Panc1 (cell line): ENCODE measurements at places on chromosomes 4 and X. TPM values are rescaled to one million over a fixed set of nuclear protein-coding genes. Genes with fewer than 3 reads are reported as not detected.

DNA sequence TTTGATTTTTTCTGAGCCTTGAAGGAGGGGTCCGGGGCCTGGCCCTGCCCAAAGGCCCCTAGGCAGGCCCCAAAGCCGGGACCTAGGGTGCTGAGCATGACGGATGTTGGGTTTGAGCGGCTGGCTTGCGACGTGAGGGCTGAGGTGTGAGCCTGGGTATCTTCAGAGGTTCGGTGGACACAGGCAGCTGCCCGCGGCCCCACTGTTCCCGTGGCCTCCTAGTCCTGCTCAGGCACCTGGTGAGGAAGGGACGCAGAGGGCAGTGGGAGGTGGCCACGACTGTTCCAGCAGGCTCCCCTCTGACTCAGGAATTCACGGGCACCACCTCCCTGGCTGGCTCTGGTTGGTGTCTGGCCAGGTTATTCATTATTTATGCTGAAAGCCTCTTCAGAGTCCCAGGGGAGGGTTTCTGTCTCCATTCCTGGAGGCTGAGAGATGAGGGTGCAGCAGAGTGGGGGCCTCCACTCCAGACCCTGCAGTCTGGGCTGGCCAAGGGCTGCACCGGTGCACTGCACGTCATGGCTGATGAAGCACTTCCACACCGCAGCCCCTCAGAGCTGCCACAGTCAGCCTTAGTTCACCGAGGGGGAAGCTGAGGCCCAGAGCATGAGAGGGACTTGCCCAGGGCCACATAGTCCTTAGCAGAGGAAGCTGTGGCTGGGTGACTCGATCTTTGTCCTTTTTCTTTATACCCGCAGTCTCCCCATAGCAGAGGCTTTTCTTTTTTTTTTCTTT, 2.2 kb downstream of the MSANTD1 start:
- no peak for DNase-seq

GRCh38 chrX:13661735-13662288, 8.9 kb downstream of the TCEANC start:
- no peak for DNase-seq

GRCh38 chr4:66906314-66906713, 639.0 kb downstream of the CENPC start:
- no peak for DNase-seq

DNA sequence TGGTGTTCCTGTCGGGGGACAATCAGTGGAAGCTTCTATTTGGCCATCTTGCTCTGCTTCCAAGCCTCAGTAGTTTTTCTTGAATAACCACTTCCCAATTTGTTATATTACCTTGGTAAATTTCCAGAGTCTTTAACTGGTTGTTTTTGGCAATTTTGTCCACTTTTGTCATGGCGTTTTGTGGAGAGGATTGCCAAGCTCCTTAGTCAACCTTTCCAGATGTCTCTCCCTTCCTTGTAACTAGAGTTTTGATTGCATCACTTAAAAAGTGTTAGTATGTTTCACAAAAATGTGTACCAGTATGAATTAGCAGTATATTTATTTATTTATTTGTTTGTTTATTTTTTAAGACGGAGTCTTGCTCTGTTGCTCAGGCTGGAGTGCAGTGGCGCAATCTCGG, 15.8 kb upstream of the UXT start:
- DNase-seq = no peak

DNA sequence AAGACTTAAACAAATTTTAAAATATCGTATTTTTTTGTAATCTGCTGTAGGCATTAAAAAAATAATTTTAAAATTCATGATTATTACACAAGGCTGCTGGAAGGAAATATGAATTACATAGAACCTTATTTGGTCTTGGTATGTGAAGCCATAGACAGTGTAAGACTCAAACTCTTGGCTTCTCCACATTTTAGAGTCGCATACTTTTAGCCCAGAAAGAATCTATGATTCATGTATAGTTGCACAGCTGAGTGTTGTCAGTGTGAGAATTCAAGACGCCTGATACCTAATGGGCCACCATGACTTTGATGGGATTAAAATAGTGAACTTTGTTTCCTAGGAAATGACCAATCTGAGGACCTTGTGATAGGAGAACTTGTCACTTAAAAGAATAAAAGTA, 1.4 kb downstream of the INTU start:
- DNase-seq = no peak

- DNase-seq = no peak
These were observed 1.3 kb upstream of the USP51 start for GRCh38 chrX:55490974-55491373.

GRCh38 chrX:15158736-15159406, 111.0 kb downstream of the ASB9 start:
- DNase-seq = no peak

GRCh38 chrX:129690435-129690834, 35.7 kb upstream of the APLN start:
- no peak for DNase-seq

Gene TIGD4
- total RNA-seq = 0.33 TPM

- DNase-seq = peak; percentile 28
These were observed 179.9 kb downstream of the KCNIP4 start for GRCh38 chr4:21768349-21769310.

DNA sequence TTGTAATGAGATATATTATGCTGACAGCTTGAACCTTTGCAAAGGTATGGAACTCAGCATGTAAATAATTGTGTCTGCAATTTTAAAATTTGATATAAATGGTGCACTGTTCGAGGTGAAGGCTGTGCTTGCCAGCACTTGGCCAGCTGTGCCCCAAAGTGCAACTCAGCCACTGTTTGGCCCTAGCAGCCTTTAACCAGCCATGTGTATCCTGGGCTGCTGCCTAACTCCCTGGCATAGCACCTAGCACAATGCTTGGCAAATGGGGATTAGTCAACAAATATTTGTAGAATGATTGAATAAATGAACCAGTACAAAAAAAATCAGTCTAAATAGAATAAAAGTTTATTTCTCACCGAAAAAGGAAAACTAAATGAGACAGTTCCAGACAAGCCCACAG, 83.8 kb upstream of the ZIC3 start:
- no peak for DNase-seq

- no peak for DNase-seq
These were observed 201.9 kb upstream of the BCOR start for GRCh38 chrX:40299641-40300046.

DNA sequence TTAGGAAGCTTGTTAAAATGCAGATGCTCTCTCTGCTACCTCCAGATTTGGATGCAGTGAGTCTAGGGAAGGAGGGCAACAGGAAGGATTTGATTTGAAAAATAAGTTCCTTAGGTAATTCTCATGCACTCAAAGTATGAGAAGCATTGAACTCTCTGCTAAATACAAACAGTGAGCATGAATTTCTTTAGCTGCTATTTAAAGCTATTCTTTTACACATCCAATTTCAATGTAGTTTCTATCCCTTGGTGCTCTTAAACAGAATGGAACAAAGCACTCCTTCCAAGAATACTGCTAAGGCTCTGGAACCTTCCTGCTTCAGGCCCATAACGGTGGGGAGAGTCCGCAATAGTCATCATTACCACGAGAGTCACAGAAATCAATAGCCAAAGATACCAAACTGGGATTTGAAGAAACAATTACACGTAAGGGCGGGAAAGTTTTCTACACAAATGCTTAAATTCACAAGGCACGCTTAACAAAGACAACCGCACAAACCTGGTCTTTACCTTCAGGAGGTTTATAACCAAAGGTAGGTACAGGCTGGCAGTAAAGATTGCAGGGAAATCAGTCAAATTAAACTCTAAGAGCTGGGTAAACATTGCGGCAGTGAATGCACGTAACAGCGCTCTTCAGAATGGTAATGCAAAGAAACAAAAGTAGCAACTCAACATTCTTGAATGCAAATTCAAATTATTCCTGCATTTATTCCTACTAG, 123.2 kb upstream of the NAP1L5 start:
- no peak for DNase-seq
